ENCODE measurements at places on chromosomes 3 and 15.

- no peak for DNase-seq
These were observed 82.7 kb upstream of the SELENOK start for GRCh38 chr3:53974324-53974723.

DNA sequence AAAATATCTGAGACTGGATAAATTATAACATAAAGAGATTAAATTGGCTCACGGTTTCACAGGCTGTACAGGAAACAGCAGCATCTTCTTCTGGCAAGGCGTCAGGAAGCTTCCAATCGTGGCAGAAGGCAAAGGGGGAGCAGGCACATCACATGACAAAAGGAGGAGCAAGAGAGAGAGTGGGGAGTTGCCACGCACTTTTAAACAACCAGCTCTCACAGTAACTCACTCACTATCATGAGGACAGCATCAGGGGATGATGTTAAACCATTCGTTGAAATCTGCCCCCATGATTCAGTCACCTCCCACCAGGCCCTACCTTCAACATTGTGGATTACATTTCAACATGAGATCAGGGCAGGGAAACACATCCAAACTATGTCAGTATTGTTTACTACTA, 114.5 kb upstream of the SPATA16 start:
- DNase-seq, result no peak

DNA sequence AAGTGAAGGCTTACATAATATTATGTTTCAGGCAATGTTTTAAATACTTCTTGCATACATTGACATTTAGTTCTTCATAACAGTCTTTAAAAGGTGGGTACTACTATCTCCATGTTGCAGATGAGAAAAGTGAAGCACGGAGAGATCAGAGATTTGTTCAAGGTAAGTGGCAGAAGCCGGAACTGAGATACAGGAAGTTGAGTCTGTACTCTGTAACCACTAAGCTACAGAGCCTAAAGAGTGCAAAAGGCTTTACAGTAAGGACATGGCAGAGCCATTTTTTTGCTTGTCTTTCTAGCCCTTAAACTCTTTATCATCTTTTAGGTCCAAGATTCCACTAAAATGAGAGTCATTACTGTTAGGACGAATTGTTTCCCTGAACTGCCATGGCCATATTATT, 186.5 kb upstream of the PEX5L start:
- DNase-seq, result no peak

DNA sequence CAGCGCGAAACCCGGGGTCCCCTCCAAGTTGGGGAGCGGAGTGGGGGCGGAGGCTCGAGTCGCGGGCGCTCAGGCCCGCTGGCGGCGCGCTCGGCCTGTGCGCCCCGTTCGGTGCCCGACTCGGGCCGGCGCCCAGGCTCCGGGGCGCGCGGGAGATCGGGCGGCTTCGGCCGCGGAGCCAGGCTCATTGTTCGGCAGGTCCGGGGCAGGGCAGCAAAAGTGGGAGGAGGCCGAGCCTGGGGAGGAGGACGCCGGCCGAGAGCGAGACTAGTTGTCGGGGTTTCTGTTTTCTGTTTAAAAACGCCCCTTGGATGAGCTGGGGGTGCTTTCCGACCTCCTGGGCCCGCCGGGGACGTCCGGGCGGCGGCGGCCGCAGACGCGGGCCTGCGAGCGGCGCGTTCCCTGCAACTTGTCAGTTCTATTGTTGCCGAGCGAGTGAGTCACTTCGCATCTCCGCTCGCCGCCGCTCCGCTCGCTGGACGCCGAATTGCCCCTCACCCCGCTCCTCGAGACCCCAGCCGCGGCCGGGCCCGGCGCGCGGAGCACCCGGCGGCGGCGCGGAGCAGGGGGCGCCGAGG, 676 bp downstream of the TCF12 start:
- DNase-seq, result peak; percentile 54

DNA sequence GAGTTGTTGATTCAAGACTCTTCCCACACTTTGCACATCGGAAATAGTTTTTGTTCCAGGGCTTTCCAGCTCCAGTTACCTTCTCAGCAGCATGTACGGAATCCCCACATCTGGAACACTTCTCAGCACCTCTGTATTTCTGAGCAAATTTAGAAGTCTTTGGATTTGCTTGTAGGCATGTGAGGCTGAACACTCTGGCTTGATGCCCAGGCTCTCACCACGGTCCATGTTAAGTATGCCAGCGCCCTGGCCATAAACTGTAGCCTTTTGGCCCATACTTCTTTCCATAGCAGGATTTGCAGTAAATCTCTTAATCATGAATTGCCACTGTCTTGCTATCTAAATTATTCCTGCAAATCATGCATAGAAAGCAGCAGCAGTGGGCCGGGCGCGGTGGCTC, 24.4 kb downstream of the ATP2C1 start:
- no peak for DNase-seq

DNA sequence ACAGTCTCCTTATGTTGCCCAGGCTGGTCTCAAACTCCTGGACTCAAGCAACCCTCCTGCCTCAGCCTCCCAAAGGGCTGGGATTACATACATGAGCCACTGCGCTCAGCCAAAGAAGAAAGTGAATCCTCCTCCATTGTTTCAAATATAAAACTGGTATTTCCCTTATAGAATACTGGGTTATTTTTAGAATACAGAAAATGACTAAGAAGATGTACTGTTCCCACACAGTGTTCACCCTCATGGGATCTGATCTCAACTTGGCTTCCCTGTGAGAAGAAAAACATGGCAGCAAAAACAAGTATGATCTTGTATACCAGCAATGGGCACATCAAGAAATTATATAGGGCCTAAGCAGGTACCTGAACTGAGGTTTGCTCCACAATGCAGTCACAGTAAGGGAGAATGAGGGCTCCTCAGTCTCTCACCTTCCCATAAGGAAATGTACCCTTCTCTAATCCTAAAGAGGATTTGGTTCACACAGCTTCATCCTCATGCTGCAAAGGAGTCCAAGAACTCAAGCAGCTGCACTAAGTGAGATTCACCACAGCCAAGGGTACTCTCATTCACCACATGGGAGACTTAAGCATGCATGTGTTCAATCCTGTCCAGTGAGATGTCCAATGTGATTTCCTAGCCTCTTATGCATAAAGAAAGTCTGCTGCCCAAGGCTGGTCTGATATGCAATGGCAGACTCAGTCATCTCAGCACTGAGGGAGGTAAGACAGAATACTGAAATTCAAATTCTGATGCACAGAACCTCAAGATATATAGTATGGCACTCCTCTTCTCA, 25.8 kb downstream of the USP4 start:
- no peak for DNase-seq

GRCh38 chr3:13074006-13074375, 762 bp upstream of the IQSEC1 start:
- no peak for DNase-seq

DNA sequence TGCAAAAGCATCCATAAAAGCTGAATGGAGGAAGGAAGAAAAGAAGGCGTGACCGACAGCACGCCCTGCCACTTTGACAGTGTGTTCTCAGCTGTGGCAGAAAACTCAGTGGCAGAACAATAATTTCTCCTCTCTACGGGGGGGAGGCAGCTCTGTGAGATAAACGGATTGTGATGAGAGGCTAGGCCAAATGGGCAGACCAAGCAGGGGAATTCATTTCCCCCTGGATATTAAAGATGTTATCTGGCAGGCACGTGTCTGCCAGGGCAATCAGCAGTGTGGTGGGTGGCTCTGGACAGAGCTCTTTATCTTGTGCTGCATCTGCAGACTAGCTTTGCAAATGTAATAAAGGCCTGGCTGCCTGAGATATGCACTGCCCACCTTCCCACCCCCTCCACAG, 1.9 kb upstream of the RMDN3 start:
- DNase-seq, result no peak

DNA sequence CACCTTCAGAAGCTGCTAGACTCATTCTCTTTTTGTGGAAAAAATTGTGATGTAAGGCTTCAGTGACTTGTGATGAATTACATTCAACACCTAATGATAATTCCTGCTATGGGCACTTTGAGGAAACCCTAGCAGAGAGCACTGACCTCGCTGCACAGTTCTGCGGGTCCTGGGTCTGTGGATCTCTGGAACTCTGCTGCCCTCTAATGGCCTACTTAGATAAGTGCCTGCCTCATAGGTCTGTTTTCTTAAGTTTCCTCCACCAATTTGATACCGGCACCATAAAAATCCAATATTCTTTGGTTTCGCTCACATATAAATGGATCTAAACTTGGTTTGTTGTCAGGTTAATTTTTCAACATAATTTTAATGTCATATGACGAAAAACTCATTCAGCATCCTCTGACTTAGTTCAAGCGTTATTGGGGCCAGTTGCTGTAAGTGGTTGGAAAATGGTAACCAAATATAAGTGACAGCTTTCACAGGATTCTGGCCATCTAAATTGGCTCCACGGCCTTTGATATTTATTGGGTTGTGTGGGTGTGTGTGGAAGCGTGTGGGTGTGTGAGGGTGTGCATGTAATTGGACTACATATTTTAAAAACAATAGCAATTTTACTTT, 10.4 kb downstream of the SLITRK3 start:
- DNase-seq, result no peak

DNA sequence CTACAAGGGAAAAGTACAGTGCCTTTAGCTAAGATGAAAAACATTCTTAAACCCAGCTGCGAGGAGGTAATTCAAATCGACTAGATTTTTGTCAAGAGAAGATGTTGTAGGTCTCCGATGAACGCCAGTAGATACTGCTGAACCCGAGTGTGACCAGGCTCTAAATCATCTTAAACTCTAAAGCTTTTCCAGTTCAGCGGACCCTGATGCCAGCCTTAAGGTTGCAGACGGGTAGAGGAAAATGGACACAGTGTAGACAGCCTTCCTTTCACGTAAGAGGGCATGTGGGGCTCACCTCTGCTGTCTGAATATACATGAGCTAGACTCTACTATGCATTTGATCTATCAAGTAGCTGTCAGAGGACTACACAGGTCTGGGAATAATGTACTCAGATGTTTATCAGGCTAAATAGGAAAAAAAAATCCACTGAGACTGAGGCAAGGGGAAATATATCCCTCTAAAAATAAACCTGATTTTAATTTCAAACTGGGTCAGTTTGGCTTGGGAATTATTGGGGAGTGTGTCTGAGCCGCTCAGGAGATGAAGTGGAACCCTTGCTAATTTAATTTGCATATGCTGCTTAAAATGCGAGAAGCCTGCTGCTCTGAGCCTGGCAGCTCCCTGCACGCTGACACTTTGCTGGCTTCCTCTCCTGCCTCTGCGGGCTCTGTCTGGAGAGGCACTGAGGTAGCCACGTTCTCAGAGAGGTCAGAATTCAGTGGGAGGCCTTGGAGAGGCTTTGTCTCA, 151.9 kb downstream of the CADPS start:
- no peak for DNase-seq

GRCh38 chr15:90101130-90101968, 919 bp downstream of the IDH2 start:
- peak; percentile 18 for DNase-seq

DNA sequence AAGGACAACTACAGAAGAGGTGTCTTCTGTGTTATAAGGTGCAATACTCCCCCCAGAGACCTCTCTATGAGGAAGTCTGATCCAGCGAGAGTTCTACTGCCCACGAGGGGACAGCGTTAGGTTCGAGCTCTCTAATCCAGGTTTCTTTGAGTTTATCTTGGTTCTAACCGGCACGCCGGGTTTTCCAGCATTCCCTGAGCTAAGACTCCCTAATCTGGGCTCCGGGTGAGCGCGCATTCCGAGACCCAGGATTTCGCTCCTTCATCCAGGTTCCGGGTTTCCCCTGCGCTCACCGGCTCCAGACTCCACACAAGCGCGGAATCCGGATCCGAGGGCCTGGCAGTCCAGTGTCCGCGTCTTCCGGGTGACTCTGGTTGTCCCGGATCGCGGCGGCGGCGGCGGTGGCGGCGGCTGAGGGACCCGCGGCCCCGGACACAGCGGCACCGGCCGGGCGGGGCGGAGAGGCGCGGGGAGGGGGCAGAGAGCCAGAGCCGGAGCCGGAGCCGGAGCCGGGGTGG, at the start of gene ZNF609:
Gene ZNF609 (plus strand): TSS at position 373 of the 518 bp plus-strand sequence. CDS start 38,842 bp downstream, outside the sequence.
- peak; percentile 90 for DNase-seq

DNA sequence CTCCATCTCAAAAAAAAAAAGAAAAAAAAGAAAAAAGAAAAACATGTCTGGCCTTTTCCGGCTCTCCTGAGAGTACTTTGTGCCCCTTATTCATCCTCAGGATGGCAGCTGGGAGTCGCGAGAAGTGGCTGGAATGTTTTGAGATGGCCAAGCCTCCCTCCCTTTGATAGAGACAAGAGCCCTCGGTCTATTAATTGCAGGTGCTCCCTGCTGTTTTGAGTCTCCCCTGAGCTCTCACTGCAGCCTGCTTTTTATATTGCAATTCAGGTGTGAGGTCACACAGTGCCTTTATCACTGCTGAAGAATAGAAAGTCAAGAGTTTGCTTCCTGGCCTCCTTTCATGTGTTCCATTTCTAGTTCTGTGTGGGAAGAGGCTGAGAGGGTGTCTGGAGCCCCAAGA, 10.9 kb downstream of the CA12 start:
- DNase-seq, result no peak

- DNase-seq, result no peak
These were observed 52.9 kb upstream of the TBL1XR1 start for GRCh38 chr3:177250151-177250550.

DNA sequence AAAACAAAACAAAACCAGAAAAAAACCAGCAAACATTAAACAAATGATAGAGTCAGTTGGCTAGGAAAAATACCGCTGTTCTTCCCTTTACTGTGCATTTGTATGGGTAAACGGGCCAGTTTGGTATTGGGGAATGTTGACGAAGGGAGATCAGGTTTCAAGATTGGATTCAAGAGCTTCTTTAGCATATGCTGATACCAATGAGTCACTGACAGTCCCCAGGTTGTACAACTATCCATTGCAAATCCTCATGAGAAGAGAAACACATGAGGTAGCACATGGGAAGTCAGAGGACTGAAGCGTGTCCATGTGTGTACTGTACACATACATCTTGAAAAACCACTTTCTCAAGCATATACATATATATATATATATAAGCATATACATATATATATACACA, 25.6 kb downstream of the TIGIT start:
- DNase-seq, result no peak

DNA sequence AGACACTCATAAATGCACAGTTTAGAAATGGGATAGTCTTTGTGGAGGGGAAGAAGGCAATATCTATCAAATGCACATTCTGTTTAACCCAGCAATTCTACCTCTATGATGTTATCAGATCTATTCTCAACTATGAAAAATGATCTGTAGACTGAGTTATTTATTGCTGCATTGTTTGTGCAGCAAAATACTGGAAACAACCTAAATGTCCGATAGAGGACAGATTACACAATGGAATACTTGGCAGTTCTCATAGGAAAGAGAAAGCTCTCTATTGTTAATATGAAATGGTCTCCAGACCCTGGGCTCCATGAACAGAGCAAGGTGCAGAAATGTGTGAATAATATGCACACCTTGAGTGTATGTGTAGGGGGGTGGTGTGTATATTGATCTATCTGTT, 49.0 kb upstream of the SELENOK start:
- no peak for DNase-seq

DNA sequence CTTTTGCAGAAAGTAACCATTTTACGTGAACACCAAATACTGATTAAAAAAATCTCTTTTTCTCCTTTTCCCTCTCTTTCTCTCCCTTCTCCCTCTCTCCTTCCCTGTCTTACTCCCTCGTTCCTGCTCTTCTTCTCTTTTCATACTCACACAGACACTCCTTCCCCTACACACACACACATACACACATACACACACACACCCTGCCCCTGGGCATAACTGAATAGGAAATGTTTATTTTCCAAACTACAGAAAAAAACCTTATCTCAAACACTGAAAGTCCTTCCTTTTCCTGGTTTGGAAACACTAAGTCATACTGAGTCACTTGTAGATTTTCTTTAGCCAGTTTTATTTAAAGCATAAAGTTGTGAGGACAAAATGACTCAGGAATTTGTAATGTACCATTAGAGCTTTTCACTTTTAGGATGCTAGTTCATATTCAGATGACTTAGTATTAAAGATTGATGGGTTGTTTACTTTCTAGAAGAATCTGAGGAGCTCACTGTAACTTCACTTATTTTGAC, 62.4 kb downstream of the MBNL1 start:
- DNase-seq, result no peak

Measured in activated CD4-positive, alpha-beta T cell treated with anti-CD3 and anti-CD28 coated beads, Interleukin-2, amount 50 U/mL, for 1 hour (primary cell).